ENCODE measurements at places on chromosomes 2 and 18.

DNA sequence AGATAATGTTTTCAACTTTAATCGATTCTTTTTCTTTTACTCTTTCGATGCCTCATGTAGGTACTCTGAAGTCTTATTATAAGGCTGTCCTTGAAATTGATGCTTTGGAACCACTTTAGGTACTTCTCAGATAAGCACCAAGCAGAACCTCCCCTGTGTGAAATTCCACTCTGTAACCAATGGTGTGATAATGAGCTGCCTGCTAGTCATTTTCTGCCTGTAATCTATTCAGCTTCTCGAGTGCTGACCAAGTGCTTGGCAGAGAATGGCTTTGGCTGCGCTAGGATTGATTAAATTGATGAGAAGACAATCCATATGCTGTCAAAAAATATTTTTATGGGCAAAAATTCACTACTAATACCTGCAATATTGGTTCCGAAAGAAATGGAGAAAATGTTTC, 132.1 kb upstream of the STON1 start:
- no peak for DNase-seq

DNA sequence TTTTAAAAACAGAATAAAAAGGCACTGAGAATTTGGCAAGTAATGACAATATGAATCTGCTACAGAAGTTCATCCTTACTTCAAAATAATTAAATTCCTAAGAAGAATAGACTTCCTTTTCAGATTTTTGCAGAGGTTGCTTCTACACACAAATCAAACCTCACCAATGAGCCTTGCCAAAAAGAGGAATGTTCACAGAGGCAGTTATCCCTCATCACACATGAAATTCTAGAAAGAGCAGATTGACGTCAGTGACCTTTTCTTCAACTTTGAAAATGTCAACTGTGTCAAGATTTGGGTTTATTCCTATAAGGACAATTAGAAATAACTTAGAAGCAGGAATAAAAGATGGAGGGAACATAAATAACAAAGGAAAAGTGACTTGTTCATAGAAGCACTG, 64.6 kb downstream of the MBD2 start:
- DNase-seq = no peak

- no peak for DNase-seq
Measured at GRCh38 chr2:127012868-127013267, 94.1 kb downstream of the BIN1 start.

DNA sequence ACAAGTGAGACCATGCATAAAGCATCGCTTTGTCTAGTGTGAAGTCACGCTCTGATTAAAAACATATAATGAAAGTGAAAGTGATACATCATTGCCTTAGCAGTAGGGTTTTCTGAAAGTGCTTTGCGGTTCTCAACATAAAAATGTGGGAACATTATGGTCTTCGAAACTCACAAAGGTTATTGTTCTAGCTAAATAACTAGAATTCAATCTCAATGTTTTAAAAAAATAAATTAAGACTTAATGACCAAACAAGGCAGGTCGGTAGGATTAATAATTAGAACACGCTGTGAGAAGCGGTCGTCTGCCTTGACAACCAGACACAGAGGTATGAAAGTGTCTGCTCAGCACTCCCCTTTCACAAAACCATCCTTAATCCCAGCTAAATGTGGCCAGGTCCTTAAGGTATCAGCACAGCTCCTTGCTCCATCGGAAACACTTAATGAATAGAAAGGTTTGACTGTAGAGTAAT, 42.2 kb downstream of the KLHL14 start:
- DNase-seq = no peak

DNA sequence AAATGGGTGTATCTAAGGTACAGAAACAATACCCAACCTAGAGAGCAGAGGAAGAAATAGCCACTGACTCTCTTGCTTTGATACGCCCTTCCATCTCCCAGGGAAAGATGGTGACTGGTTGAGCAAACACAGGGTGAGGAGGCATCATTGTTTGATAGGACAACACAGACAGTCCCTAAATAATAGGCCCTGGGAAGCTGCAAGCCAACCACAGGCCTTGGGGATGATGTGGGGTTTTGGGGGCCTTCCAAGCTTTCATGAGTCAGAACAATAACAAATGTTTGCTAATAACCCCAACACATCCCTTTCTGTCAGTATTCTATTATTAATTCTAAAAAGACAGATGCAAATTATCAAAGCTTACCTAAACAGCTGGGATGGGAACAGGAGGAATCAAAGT, 9.8 kb downstream of the LGALSL start:
- DNase-seq = no peak

Data from activated T-helper 1 cell treated with anti-CD3 and anti-CD28 coated beads, Interleukin-2, amount 50 U/mL, for 16 hours (primary cell).